ENCODE measurements at places on chromosomes 1 and 21.

DNA sequence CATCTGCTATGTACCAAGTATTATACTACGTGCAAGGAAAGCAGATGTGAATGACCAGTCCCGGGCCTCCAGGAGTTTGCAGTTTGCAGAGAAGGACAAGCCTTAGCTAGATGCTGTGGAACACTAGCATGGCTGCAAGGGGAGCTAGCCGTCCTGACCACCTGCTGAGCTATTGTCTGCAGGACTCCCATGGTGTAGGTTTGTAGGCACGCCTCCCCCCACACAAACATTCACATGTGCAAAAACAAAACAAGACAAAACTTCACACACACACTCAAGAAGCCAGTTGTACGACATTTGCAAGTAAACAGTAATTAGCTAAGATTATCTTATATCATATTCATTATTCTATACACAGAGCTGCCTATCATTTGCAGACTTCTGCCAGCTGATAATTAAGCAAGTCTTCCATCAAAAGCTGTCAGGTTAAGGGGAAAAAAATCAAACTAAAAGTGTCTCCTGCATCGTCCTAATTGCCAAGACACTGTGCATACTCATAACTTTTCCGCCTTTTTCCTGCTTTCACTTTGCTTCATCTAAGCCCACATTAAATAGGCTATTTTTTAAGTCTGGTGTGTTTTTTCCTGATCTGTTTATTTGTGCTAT, 10.7 kb upstream of the HNRNPU start:
- DNase-seq: no peak

DNA sequence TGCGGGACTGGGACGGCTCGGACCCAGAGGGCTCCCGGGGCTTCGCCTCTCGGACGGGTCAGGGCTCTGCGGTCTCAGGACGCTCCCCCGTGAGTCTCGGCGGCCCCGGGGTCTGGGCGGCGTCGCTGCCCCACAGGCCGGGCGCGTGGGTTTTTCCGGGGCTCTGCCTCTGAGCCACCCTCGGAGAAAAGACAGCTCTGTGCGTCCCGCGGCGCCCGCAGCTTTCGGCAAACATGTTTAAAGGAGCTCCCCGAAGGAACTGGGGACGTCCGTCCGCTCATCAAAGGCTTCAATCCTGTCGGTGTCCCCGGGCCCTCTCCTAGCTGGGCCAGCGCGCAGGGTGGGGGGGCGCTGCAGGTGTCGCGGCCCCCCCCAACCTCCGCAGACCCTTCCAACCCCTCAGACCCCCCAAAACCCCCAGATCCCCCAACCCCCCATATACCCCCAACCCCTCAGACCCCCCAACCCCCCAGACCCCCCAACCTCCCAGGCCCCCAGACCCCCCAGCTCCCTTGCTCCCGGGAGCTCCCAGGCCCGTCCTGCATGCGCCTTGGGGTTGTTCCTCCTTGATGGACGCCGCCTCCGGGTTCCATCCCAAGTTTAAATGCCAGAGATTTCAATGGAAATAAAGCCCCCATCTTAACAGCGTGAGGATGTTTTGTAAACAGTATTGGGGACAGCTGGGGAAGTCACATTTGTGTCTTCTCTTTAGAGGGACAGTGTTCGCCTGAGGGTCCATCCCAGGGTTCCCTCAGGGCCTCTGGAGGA, 996 bp upstream of the C1orf159 start:
- peak; percentile 44 for DNase-seq

DNA sequence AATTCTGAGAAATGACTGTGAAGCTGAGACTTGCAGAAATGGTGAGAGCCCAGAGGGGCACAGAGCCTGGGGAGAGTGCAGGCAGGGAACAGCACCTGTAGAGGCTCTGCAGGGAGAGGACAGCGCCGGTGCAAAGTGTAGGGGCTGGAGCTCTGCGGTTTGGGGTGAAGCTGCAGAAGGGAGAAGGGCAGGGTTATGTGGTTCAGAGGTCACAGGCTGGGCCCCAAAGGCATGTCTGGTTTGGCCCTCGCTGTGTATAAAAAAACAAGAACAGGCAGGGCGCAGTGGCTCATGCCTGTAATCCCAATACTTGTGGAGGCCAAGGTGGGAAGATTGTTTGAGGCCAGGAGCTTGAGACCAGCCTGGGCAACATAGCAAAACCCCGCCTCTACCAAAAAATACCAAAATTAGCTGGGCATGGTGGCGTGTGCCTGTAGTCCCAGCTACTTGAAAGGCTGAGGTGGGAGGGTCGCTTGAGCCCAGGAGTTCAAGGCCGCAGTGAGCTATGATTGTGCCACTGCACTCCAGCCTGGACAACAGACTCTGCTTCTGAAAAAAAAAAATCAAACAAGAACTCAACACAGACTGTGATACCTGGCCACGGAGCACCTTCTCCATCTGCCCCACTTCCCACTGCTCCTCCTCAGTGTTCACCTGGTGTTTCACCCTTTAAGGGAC, 29.1 kb downstream of the SERINC2 start:
- no peak for DNase-seq

- no peak for DNase-seq
Measured at GRCh38 chr1:112575154-112575804, 43.7 kb downstream of the ST7L start.

GRCh38 chr1:60952612-60953111, 129.7 kb upstream of the NFIA start:
- DNase-seq: no peak

DNA sequence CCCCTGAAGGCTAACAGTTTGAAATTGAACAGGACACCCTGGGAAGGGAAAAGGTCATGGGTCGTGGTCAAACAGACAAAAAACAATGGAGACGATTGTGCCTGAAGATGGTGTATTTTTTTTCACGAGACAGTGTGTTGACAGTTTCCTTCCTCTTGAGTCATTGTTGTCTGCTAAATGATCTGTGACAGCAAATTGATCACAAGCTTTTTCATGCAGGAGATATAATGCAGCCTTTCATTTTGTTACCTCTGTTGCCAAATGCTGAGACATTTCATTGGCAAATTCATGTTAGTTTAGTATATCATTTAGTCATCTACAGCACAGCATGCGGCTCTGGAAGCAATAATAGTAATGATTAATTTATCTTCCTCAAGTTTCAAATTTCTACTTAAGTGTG, 27.7 kb downstream of the UBE2U start:
- no peak for DNase-seq

DNA sequence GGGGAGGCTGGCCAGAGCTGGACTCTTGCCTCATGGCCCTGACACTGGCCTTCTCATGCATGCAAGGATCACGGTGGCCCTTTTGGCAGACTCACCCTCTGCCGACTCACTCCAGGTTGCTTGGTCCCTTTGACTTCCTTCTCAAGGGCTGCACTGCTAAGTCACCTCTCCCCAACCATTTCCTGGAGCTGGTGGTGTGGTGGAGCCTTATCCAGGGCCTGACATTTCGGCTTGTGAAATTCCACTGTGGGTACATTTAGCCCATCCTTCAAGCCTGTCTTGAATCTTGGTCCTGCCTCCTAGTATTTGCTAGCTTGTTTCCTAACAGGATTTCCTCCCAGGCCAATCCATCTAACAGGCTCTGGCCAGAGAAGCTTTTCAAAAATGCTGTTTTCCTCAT, 52.6 kb upstream of the JUN start:
- no peak for DNase-seq

DNA sequence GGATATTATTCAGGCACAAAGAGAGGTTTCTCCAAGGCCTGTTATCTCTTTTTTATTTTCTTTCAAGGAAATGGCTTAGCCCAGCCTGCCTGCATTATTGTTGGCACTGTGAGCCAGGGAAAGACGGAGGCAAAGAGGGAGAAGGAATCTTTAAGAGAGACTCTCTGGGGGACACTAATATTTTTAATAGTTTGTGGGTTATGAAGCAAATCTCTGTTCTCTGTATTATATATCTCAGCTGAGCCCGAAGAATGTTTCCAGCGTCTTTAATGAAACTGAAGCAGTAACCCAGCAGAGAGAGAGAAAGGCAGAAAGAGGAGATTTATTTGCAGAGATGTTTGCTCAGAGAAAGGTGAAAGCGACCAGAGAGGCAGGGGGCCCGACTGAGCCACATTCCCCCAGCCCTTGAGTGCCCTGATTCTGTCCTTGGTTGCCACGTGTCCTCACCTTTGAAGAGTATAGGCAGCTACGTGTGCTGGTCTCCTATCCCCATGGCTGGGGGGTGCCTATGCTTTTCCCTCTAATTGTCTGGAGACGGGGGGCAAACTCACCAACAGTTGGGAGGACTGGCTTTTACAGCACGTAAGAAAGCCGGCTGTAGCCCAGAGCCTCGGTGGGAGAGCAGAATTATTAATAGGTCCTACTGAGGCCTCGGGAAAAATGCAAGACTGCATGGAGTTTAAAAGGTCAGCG, 166.4 kb downstream of the TRABD2B start:
- DNase-seq: no peak

DNA sequence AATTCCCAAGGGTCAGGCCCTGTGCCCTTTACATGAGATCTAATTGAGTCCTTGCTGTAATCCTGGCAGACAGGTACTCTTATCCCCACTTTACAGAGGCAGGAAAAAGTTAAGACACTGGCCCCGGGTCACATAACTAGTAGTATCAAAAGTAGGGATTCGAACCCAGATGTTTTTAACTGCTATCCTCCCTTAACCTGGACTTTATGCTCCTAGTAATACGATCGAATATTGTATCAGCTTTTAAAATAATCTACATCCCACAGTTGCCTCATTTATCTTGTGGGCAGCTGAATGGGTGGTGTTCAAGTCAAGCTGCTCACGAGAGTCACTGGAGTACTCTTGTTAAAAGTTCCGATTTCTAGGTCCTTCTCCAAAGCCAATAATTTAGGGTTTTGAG, 25.5 kb upstream of the TMEM51 start:
- DNase-seq: no peak

GRCh38 chr1:29123887-29124365, at the start of gene TMEM200B:
TSS of gene TMEM200B (minus strand) at chr1:29123903. CDS start at chr1:29121828, 2,075 bp downstream.
- no peak for DNase-seq

- DNase-seq: no peak
Measured at GRCh38 chr1:37031429-37031828, 2.9 kb downstream of the GRIK3 start.

DNA sequence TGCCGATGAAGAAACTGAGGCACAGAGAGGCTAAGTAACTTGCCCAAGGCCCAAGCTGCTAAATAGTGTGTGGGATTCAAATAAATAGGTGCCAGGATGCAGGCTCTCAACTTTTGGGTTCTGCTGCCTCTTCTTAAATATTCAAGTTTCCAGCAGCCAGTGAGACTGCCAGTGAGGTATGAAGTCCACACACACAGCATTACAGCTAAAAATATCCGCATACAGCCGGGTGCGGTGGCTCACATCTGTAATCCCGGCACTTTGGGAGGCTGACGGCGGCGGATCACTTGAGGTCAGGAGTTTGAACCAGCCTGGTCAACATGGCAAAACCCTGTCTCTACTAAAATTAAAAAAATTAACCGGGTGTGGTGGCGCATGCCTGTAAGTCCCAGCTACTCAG, 78.4 kb upstream of the DIRAS3 start:
- no peak for DNase-seq

GRCh38 chr1:235649368-235650163, at the start of gene GNG4:
TSS of gene GNG4 (minus strand) at chr1:235649784. CDS start at chr1:235583838, 65,946 bp downstream.
- DNase-seq: no peak

- peak; percentile 82 for DNase-seq
Measured at GRCh38 chr1:151945725-151946722, 36.7 kb upstream of the THEM4 start.

GRCh38 chr1:60988891-60989290, 93.5 kb upstream of the NFIA start:
- no peak for DNase-seq

DNA sequence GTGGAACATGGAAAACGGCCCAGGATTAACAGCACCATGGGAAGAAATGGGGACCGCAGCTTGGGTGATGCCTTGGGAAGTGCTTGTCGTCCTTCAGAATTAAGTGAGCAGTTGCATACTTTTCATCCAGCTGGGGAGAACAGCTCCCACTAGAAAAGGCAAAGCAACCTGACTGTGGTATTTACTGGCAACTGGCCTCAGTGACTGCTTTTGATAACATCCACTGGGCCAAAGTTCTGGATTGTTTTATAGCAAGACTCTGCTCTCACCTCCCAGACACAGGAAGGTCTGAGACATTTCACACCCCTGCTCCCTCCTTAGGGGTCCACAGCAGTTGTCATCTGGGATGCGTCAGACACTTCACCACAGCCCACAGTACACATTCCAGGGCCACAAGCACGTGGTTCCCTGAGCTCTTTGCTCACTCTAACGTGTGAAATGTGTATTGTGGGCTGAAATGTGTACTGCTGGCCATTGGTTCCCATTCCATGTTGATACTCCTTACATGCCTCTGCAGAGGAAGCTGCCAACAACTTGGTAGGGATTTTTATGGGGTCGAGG, 6.6 kb downstream of the PAPPA2 start:
- no peak for DNase-seq

DNA sequence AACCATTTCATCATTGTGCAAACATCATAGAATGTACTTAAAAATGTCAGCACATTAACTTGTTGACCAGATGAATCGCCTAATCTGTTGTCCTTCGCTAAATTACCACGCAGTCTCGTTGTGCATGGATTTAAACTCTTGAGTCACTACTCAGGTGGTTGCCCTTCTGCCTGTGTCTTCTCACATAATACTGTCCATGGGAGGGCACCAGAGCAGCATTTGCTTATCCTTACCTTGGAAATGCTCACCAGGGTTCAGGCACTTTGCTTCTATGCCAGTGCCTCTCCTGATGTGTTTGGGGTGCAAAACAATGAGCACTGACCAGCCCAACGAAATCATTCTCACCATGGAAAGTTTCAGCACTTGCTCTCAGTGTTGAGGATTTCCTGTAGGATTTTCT, 559.9 kb downstream of the RWDD3 start:
- no peak for DNase-seq

GRCh38 chr1:19009882-19010321, 53.4 kb upstream of the IFFO2 start:
- no peak for DNase-seq

Measured in right lobe of liver (tissue), 6 donors.